ENCODE measurements at places on chromosomes 6 and 20. TPM values are rescaled to one million over a fixed set of nuclear protein-coding genes. Genes with fewer than 3 reads are reported as not detected.

The KIF6 gene
- total RNA-seq, result 0.72 TPM

The SLC32A1 gene
- total RNA-seq, result not detected

The TNXB gene
- 1.7 TPM for total RNA-seq

The HLA-DRB1 gene
- 0.83 TPM for total RNA-seq

The LHFPL5 gene
- not detected for total RNA-seq

The HCK gene
- total RNA-seq, result not detected

The TRAPPC3L gene
- total RNA-seq, result not detected

The EPPIN gene
- total RNA-seq, result not detected

The TXLNB gene
- not detected for total RNA-seq

The DDX43 gene
- not detected for total RNA-seq

The MOXD1 gene
- 3.0 TPM for total RNA-seq

The PRRT1 gene
- total RNA-seq, result 0.17 TPM

The C6orf163 gene
- total RNA-seq, result 1.4 TPM

The DEFB114 gene
- not detected for total RNA-seq

The CTCFL gene
- total RNA-seq, result not detected
